ENCODE measurements at places on chromosomes 4 and X. TPM values are rescaled to one million over a fixed set of nuclear protein-coding genes. Genes with fewer than 3 reads are reported as not detected.

- DNase-seq = no peak
Observed at GRCh38 chr4:173418639-173419038, 19.7 kb upstream of the SCRG1 start.

DNA sequence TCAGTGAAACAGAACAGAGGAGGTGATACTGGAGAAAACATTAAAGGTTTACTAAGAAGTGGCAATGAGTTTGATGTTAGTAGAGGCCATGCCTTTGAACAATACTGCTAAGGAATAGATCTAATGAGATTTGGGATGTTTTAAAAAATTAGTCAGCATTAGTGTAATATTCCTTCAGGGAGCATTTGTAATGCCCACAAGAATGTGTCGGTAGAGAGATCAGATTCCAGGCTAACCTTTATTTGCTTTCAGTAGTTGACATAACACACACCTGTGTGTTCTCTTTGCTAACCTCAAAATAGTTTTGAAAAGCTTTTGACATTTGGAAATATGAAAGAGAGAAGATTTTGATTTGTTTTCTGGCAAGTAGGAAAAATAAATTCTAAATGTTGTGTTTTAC is 328.8 kb downstream of the BMPR1B start:
- no peak for DNase-seq

DNA sequence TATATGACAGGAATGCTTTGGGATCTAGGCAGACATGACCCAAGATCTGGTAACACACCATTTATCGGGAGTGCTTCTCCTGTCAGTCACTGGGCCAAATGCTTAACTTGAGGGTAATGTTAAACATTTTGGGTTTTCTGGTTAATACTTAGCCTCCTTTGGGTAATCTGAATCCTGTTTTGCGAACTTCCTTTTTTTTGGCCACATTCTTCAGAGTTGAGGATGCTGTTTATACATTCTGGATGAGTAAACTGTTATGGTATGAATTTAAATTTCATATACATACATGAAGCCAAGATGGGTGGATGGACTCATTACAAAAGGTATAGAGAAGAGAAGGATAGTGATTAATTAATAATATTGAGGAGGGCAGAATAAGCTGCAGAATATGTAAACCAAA is 36.1 kb downstream of the MID1IP1 start:
- DNase-seq = no peak

GRCh38 chr4:161585011-161585410 is 578.8 kb downstream of the FSTL5 start:
- DNase-seq = no peak

- peak; percentile 38 for DNase-seq
Observed at GRCh38 chrX:56763556-56764152, 34.6 kb downstream of the NBDY start.

- DNase-seq = no peak
Observed at GRCh38 chr4:140256941-140257340, 103.0 kb upstream of the MAML3 start.

GRCh38 chrX:17038681-17039161 is 92.3 kb downstream of the REPS2 start:
- DNase-seq = no peak

- no peak for DNase-seq
Observed at GRCh38 chr4:94548571-94548970, 96.8 kb downstream of the PDLIM5 start.

- DNase-seq = no peak
Observed at GRCh38 chr4:186915816-186916215, 192.2 kb upstream of the FAT1 start.

DNA sequence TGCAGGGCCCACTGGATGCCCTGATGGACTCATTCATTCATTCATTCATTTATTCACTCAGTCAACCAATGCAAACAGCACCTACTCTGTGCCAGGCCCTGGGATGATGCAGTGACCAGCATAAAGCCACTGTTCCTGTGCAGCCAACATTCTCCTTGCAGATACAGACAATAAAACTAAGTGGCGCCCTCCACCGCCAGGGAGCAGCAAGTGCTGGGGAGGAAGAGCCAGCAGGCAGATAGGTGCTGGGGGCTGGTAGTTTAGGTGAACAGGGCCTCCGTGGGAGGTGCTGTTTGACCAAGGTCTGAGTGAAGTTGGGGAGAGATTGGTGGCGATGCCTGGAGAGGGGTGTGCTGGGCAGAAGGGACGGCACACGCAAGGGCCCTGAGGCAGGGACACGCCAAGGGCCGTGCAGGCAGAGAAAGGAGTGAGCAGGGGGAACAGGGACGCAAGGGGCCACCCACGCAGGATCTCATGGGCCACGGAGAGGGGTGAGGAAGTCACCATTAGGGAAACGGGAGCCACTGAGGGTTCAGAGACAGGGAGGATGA is 65.5 kb downstream of the WFS1 start:
- DNase-seq = no peak

DNA sequence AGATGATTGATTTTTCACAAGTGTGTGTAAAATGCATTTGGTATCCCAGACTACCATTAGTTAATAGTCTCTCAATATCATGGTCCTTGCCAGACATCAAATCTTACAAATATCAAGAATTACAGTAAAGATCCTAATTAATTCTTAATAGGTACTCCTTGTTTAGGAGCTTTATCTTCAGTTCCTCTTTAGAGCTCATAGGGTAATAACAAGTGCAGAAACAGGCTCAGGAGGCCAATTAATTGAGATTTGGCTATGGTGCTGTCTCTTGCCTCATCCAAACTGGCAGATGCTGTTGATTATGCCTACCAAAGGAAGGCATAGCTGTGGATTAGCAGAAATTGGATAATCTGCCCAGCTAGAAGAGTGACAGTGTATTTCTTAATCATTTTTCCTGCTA is 6.9 kb downstream of the MTMR1 start:
- DNase-seq = no peak

GRCh38 chr4:76984788-76985211 is 35.2 kb downstream of the SEPTIN11 start:
- no peak for DNase-seq

DNA sequence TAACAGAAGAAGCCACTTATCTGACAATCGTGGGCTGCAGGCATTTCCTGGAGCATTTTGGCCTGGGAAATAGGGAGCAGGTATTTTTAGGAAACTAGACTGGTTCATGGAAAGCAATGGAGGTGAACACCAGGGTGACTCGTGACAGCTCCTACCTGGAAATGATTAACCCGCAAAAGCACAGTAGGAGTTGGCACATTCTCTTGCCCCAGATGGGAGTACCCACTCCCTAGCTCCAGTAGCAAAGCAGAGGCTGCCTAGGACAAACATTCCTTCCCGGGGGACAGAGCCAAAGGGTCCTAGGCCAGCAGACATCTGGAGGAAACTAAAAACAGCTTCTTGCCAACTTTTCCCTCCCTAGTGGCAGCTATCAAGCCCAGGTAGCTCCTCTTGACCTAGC is 29.0 kb downstream of the RTL5 start:
- DNase-seq = no peak

DNA sequence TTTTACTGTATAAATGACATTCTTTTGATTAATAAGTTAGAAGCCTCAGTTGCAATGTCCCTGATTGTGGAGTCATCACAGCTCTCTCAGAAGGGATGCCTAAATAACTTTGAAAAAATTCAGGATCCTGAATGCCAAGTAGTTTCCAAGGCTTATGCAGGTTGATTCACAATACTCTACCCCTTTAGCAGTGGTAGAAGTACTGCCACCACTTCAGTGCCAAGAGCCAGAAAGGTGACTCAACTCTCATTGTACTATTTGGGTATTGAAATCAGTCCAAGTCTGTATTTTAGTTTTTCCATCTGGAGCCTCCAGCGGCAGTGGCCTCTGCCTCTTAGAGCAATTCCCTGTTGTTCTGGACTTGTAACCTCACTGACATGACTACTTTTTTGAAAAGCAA is 320.1 kb upstream of the NDST4 start:
- no peak for DNase-seq

DNA sequence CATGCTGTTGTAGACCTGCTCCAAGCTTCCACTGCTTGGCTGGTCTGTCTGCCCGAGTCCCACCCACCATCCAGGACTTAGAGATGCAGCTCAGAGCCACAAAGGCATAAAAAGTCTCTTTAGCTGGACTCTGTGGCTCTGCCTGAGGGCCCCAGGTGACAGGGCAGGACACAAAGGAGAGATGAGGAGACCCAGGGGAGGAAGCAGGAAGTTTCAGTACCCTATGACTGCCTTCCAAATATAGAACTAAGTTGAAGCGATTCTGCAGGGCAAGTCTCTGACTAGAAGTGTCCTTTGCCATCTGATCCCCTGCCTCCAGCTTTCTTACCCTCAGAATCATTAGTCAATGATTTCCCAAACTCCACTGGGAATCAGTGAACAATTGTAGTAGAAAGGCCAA is 11.2 kb upstream of the CXCR3 start:
- no peak for DNase-seq

DNA sequence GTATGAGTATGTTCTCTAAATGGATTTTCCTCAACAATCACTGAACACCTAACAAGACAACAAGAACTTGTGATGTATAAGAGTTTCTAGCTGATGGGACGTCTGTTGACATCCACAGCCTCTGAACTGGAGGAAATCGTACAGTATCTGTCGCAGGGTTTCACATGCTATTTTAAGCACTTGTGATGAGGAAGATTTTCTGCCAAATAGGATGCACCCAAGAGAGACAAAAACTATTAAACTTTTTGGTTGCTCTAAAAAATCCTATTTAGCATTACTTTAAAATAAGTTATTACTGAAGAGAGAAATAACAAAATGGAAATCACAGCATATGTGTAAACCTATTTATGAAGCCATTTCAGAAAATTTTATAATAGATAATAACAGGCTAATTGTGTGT is 356.1 kb upstream of the SLC7A11 start:
- no peak for DNase-seq

DNA sequence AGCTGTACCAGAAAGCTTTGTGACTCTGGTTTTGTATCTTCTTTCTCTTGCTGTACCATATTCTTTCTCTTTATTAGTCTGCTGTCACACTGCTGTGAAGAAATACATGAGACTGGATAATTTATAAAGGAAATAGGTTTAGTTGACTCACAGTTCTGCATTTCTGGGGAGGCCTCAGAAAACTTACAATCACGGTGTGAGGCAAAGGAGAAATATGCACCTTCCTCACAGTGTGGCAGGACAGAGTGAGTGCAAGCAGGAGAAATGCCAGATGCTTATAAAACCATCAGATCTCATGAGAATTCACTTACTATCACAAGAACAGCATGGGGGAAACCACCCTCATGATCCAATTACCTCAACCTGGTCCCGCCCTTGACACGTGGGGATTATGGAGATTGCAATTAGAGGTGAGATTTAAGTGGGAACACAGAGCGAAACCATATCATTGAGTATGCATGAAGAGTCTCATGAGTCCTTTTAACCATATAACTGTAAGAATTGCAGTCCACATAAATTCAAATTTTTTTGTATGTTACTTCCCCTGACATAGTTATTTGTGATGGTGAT is 67.4 kb upstream of the INPP4B start:
- no peak for DNase-seq

DNA sequence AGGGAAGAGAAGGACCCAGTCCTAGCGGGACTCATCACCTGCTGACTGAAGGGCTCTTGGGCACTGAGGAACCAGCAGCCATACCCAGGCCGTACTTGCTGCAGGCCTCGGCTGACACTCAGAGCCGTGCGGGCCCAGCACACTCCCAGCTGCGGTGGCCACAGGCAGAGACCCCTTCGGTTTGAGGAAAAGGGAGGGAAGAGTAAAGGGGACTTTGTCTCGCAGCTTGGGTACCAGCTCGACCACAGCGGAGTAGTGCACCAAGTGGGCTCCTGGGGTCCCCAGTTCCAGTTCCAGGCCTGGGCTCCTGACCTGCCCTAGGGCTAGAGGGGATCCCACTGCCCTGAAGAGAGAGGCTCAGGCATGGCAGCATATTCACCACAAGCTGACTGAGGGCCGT is 17.9 kb upstream of the OPN1LW start:
- no peak for DNase-seq

- no peak for DNase-seq
Observed at GRCh38 chrX:34810364-34810763, 132.2 kb upstream of the FAM47B start.

- no peak for DNase-seq
Observed at GRCh38 chr4:66562276-66562806, 892.1 kb upstream of the EPHA5 start.

DNA sequence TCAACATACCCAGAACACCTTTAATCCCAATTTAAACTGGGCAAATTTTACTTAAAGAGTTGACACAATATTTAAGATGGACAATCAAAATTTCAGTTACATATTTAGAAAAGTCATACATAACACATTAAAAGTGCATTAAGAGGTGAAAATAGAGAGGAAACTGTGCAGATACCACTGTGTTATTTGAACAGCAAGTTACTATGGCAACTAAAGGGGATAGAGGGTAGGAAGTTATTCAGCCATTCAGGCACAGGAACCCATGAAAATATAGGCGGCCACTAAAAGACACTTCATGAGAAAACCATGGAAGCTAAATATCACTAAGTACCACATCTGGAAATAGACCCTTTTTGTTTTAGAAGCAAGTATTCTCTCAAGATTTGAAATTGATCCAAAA is 75.1 kb downstream of the PDGFC start:
- DNase-seq = no peak

- no peak for DNase-seq
Observed at GRCh38 chr4:41258783-41259182, 2.1 kb downstream of the UCHL1 start.

- no peak for DNase-seq
Observed at GRCh38 chrX:121336831-121337421, 289.5 kb downstream of the GLUD2 start.

- no peak for DNase-seq
Observed at GRCh38 chr4:53956053-53956452, 108.4 kb downstream of the CHIC2 start.

GRCh38 chr4:13524504-13525243 is 19.6 kb downstream of the NKX3-2 start:
- DNase-seq = no peak

- DNase-seq = no peak
Observed at GRCh38 chrX:52220936-52221335, 36.2 kb downstream of the MAGED4 start.

GRCh38 chr4:8334786-8335460 is 65.4 kb downstream of the HTRA3 start:
- no peak for DNase-seq

- DNase-seq = no peak
Observed at GRCh38 chr4:156598138-156598681, 373.4 kb downstream of the PDGFC start.

GRCh38 chrX:31228415-31228832 is 156.6 kb upstream of the FTHL17 start:
- DNase-seq = no peak

The PDGFRA gene
- total RNA-seq = 0.63 TPM

The LUZP4 gene
- not detected for total RNA-seq

The MAB21L2 gene
- total RNA-seq = not detected

The TLL1 gene
- not detected for total RNA-seq

The TRPC3 gene
- total RNA-seq = not detected

The GIMD1 gene
- total RNA-seq = not detected

The AIFM1 gene
- 14.7 TPM for total RNA-seq

The SMAD1 gene
- total RNA-seq = 1.3 TPM

The SHROOM2 gene
- total RNA-seq = not detected

The LEF1 gene
- 319 TPM for total RNA-seq

The DCAF8L2 gene
- total RNA-seq = not detected

The CSAG3 gene
- not detected for total RNA-seq

The DOCK11 gene
- total RNA-seq = 86.3 TPM
